GM04503 (cell line): ENCODE measurements at places on chromosomes 12 and 14.

DNA sequence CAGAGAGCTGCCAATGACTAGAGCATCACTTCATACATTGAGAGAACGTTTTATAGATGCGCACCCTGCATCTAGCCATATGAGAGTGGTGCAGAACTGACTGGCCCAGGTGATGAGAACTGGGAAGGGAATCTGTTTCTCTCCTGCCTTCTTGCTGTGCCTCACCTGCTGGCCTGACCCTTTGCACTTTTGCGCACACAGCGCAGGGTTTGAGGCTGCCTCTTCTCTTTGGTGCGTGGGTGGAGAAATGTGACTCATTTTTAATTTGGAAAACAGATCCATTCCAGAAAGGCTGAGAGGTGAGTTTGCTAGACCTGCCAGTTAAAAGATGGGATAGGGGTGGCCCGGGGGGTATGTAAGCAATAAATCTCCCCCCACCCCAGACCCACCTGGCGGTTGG is 453 bp upstream of the ESRRB start:
- no peak for DNase-seq

GRCh38 chr14:89531661-89532335 is 114.8 kb upstream of the FOXN3 start:
- DNase-seq = no peak

DNA sequence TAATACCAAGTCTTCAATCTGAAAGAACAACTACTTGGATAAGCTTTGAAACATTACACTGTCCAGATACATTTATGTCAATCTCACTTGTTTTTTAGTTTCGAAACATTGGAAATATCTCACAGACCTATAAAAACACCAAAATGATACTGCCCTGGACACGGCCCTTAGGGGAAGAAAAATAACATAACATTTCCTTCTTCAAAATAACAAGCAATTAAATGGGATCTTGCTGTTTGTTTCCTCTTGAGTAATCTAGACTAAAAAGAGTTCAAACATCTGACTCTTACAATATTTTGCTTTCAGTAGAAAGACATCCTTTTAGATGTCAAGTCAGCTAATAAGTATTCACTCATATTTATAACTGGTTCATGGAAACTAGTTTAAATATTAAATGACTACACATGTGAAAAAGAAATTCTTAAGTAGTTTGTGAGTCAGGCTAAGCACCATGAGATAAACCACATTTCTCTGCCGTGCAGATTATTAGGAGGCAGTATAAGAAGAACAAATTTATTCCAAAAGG is 87.5 kb downstream of the EPS8 start:
- DNase-seq = peak; percentile 66

DNA sequence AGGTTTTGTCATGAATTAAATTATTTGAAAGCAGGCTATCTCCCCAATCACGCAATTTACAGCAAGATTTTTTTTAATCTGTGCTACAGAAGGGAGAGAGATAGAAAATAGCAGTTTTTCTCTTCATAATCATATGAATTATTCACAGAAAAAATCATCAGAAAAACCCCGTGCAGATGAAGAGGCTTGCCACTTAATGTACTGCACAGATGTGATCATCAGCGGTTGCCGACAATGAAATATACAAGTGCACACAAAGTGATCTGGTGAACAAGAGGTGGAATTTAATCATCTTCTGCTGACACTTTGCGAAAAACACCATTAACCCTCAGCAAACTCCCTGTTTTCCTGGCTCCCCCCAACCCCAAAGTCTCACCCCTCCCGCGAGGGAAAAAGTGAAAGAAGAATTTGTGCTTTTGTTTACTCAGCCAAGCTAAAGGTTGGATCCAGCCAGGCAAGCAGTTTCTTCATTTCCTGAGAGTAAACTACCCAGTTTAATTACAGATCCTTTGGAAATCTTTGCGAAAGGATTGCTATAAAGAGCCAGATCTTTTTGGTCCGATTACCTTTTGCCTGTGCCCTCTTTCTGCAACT is 3.1 kb upstream of the LMO3 start:
- DNase-seq = no peak

GRCh38 chr12:24584032-24584675 is 364.7 kb downstream of the BCAT1 start:
- no peak for DNase-seq

DNA sequence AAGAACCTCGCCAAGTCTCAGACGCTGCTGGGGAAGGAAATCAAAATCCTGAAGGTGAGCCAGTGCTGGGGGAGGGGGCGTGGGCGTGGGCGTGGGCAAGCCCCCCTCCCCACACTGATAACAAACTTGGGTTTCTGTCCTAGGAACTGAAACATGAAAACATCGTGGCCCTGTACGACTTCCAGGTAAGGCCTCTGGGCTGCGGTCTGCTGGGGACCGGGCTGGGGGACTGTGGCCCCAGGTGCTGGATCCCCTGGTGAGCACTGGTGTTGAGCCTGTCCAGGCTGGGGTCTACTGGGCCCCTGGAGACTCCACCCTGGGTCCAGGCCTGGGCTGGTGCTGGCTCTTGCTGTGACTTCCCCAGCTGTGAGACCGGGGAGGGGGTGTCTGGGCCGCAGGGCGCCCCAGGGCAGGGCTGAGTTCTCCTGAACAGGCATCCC is 1.2 kb downstream of the ULK1 start:
- DNase-seq = no peak

- no peak for DNase-seq
Observed at GRCh38 chr12:20421421-20421820, 53.1 kb downstream of the PDE3A start.

DNA sequence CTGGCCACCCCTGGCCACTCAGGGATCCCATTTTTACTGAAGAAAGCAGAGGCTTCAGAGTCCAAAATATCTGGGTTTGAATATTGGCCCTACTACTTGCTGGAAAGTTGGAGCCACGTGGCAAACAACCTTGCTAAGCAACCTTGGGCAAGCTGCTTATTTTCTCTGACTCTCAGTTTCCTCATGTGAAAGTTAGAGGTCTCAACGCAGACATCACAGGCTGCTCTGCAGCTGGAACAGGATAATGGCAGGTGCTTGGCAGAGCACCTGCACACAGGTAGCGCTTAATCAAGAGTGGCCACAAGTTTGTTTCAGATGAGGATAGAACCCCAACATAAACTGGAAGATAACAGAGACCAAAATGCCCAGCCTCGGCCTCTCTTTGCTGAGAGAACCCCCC is 28.1 kb upstream of the CCND2 start:
- no peak for DNase-seq

GRCh38 chr12:122304924-122305323 is 38.6 kb upstream of the VPS33A start:
- DNase-seq = no peak

GRCh38 chr14:67397536-67397935 is 14.4 kb downstream of the PLEK2 start:
- no peak for DNase-seq

GRCh38 chr14:73472185-73473114 is 14.1 kb upstream of the NUMB start:
- peak; percentile 27 for DNase-seq

DNA sequence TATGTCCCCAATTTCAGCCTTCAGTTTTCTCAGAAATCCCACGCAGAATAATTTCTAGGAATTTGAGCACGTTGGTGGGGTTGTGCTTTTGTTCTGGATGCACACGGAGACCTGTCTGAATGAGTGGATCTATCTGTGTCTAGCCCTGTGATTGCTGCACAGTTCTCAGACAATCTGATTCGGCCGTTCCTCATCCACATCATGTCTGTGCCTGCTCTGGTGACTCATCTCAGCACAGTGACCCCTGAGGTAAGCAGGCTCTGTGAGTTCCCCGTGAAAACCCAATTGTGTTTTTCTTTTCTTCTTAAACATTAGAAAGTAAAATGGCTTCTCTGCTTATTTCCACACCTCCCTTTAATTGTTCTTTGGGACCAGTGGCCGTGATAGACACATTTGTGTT is 20.2 kb downstream of the UBE3B start:
- no peak for DNase-seq

- peak; percentile 76 for DNase-seq
Observed at GRCh38 chr12:13171921-13172859, 24.3 kb upstream of the EMP1 start.

GRCh38 chr12:112261559-112261958 is 120.7 kb downstream of the HECTD4 start:
- DNase-seq = no peak

DNA sequence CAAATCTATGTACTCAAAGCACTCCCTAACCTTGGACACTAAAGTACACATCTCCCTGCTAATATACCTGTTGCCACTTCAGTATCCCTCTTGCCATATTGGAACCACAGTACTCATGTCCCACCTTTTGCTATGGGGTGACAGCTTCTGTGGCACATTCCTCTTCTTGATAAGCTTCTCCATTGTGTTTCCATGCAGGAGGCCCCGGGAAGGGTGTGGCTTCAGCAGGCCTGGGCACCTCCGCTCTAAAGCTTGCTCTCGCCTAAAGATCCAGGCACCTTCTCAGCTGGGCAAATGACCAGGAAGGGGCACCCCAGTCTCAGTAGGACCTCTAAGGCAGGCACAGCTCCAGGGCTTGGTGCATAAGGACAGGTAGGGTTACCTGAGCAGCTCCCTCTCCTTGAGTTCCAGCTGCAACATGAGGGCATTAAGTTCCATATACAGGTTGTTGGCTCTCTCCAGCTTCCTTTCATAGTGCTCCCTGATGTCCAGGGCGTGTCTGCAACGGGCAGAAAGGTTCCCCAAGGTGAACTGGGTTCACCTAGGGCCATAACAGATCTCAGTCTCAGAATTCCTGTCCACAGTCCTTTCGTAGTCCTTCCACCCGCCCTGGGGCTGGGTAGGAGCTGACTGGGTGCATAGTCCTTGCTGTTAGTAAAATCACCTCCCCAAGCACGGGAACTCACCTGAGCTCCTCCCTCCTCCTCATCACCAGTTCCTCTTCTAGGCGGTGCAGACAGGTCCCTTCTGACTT is 15.9 kb downstream of the MAP3K12 start:
- DNase-seq = no peak

- peak; percentile 1 for DNase-seq
Observed at GRCh38 chr14:101665478-101666078, 95.9 kb upstream of the PPP2R5C start.
